ENCODE measurements at places on chromosomes 5 and 9. TPM values are rescaled to one million over a fixed set of nuclear protein-coding genes. Genes with fewer than 3 reads are reported as not detected.

ASPN gene
- not detected for total RNA-seq

EQTN gene
- 0.39 TPM for total RNA-seq

OBP2B gene
- not detected for total RNA-seq

MEGF10 gene
- total RNA-seq = 96.1 TPM

IFNA2 gene
- not detected for total RNA-seq

MRPL22 gene
- 59.5 TPM for total RNA-seq

DNA sequence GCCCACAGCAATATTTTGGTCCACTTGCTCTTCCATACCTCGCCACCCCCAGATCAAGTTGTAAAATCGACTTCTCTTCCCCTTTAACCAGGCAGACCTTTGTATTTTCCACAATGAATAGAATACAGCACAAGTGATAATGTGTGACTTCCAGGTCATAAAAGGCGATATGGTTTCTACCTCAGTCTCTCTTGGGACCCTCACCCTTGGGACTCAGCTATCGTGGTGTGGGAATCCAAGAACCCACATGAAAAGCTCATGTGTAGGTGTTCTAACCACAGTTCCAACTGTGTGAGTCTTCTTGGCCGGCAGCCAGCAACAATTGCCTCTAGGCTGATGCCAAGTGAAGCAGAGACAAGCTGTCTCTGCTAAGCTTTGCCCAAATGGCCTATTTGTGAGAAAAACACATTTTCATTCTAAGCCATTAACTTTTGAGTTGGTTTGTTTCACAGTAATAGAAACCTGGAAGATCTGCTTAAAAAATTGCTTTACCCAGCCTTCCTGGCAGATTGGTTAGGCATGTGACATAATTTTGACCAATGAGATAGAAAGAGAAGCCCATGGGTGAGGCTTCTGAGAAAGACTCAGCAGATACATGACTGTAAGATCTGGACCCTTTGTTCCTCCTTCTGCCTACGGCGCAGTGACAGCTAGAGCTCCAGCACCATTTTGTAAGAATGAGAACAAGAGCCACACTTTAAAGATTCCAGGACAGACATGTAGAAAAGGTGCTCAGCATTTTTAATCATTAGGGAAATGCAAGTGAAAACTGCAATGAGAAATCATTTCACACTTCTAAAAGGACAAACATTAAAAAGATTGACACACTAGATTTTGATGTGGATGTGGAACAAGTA lies 18.3 kb upstream of the MLLT3 start:
- peak overlapping the region; percentile 16 for H3K27ac ChIP-seq
- no peak for DNase-seq
- H3K4me3 ChIP-seq = no peak overlapping the region
- no peaks in the 10 kb centered on the region for H3K36me3 ChIP-seq

Data from neural crest cell (in vitro differentiated cells).